Activated T-helper 1 cell treated with anti-CD3 and anti-CD28 coated beads, Interleukin-2, amount 50 U/mL, for 16 hours (primary cell): ENCODE measurements at places on chromosomes 6 and 20.

GRCh38 chr6:160032538-160032937 lies 63.7 kb downstream of the IGF2R start:
- DNase-seq: no peak

DNA sequence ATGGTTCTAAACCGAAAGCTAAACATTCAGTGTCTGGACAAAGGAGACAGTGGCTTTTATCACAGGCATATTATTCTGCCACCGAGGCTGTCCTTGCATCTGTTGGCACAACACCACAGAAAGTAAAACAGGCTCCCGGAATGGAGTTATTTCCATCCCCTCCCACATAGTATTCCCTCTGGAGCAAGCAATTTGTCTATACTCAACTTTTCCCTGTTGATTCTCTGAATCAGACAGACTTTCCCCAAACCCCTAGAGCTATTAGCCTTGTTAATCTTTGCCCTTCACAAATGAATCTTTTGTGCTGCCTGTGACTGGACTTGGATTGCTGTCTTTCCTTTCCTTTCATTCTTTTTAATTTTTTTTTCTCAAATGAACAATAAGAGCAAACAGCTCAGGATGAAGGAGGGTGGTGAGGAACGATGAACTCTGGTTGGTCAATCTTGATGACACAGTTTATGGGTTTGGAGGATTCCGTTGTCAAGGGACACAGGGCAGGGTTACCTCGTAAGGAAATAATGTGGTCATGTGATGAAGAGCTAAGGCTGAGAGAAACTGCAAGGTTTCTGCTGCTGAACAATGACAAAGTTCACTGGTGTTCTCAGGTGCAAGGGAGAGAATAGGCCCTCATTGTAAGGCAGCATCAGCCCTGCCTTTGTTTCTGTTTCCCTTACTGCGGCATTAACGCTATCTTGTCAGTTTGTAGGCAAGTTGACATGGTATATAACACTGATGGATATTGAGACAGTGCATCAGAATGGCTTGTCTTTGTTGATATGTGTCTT lies 275.0 kb upstream of the BMP2 start:
- no peak for DNase-seq

- DNase-seq: no peak
Observed at GRCh38 chr6:11277275-11278206, 45.1 kb upstream of the NEDD9 start.

- DNase-seq: no peak
Observed at GRCh38 chr20:24472426-24472825, 3.0 kb downstream of the SYNDIG1 start.

GRCh38 chr20:60137657-60138245 lies 179.5 kb downstream of the CDH26 start:
- no peak for DNase-seq

GRCh38 chr20:37797669-37798175 lies 103.9 kb downstream of the CTNNBL1 start:
- DNase-seq: no peak

GRCh38 chr20:40225596-40225995 lies 463.4 kb downstream of the MAFB start:
- DNase-seq: no peak

GRCh38 chr6:3742076-3742425 lies 9.5 kb downstream of the PXDC1 start:
- DNase-seq: no peak
